ENCODE measurements at places on chromosomes 7 and 10.

GRCh38 chr10:71603150-71603549, 116.4 kb downstream of the C10orf105 start:
- DNase-seq = no peak

- no peak for DNase-seq
These were observed 20.0 kb downstream of the TCF7L2 start for GRCh38 chr10:112970021-112970420.

DNA sequence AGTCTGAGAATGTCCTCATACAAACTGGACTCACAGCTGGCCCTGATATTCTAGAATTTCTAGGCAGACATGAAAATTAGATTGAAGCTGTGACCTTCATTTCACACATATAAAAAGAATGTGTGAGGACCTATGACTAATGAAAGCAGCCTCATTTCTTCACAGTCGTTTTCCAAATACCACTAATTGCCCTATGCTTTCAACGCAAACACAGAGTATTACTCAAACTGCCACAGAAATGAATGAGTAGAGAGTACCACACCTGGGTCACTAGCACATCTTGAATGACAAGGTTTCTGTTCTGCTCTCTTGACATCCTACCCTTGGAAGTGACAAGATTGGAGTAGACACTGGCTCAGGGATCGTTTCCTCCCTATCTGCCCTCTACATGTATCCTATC, 142.4 kb downstream of the C1GALT1 start:
- DNase-seq = no peak

- no peak for DNase-seq
These were observed 111.7 kb upstream of the GJD4 start for GRCh38 chr10:35493196-35494118.

GRCh38 chr7:45061806-45062425, 26.9 kb downstream of the NACAD start:
- DNase-seq = no peak

- DNase-seq = no peak
These were observed 181.1 kb downstream of the PTPN20 start for GRCh38 chr10:47092376-47092775.

- peak; percentile 15 for DNase-seq
These were observed 59.2 kb upstream of the OIT3 start for GRCh38 chr10:72834183-72834825.

- DNase-seq = no peak
These were observed 13.1 kb downstream of the FXYD4 start for GRCh38 chr10:43384252-43385221.

DNA sequence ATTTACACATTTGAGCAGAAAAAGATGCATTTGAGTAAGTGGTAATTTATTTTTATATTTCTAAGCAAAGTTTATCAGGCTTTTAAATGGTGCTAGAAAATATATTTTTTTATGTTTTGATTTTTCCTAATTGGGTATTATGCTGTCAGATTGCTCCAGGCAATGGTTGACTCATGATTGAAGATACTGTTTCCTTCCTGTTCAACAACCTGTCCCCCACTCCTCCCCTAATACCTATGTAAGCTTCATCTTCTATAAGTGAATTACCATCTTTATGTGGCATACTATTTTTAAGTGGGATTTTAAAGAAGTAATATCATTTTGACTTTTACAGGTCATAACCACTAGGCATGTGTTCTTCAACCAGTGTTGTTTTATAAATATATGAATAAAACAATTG, 21.4 kb downstream of the TSPAN13 start:
- DNase-seq = no peak

DNA sequence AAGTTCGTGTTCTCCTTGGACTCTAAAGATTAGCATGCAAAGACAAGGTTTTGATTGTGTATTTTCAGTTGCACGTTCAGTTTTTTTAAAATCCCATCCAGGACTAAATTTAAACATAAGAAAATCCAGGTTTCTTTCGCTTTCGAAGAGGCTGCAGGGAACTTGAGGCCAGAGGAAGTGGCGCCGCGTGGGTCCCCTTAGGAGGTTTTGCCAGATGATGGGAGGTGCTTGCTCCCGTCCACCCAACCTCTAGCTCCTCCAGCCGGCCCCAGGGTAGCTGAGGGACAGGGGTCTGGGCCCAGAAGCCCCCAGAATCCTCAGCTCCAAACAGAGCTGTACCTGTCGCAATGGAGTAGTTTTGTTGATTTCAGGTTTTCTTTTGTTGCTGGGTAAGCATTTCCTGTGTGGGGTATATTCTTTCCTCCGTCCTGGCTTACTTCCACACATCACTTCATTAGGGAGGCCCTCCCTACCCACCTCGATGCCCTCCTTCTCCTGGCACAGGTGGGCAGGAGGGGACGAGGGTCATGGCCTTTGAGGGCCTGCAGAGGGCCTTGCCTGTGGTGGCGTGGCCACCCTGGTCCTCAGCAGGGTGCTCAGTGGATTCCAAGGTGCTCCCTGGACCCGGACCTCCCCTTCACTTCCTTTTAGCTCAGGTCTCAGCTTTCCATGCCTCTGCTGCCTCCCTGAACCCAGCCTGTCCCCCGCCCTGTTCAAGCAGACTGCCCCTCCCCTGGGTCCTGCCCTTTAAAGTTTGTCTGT, 32.6 kb downstream of the LHPP start:
- DNase-seq = no peak

DNA sequence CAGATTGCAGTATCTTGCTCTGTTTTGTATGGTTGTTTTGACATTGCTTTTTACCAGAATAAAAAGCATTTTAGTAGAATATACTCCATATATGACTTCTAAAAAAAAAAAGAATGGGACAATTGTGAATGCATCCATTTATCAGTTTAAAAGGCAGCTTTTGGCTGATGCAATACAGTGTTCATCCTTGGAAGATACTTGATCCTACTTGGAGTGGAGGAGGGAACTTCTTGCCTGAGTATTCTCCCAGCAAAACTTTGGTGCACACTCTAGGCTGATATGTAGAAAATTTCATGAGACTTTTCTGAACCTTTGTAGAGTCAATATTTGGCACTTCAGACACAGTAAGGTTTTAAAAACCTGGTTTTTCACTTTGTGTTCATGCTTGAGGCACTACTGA, 40.2 kb downstream of the WDR11 start:
- no peak for DNase-seq

Data from CD4-positive, alpha-beta T cell (primary cell).